Hematopoietic multipotent progenitor cell (in vitro differentiated cells): ENCODE measurements at places on chromosomes 16 and 17. TPM values are rescaled to one million over a fixed set of nuclear protein-coding genes. Genes with fewer than 3 reads are reported as not detected.

Gene C1QTNF1
- 0.54 TPM for total RNA-seq

- no peak for DNase-seq
These were observed 3.7 kb downstream of the NCOR1 start for GRCh38 chr17:16211590-16211989.

GRCh38 chr17:28746611-28747050, 2.8 kb downstream of the TRAF4 start:
- no peak for DNase-seq

GRCh38 chr16:89534252-89534756, 26.1 kb downstream of the SPG7 start:
- peak; percentile 88 for DNase-seq

DNA sequence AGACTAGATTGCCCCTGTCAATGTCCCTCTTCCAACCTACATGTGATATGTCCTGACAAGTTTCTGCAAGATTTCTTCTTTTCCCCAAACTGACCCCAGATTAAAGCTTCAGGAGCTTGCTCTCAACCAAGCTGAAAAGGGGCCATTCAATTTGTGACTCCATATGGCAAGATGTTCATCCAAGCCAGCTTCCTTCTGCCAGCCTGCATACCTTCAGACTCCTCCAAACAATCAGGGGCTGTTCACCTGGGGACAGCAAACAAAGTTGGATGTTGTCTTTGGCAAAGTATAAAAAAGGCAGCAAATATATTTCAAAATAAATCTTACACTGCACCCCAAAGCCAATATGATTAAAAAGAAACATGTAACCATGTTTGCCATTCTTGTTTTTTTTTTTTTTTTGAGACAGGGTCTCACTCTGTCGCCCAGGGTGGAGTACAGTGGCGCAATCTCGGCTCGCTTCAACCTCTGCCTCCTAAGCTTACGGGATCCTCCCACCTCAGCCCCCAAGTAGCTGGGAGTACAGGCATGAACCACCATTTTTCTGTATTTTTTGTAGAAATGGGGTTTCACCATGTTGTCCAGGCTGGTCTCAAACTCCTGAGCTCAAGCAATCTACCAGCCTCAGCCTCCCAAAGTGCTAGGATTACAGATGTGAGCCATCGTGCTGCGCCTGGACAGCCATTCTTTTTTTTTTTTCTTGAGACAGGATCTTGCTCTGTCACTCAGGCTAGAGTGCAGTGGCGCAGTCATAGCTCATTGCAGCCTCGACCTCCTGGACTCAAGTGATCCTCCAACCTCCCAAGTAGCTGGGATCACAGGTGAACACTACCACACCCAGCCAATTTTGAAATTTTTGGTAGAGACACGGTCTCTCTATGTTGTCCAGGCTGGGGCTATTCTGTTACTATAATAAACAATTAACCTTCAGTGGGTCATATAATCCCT, 50.0 kb upstream of the AKAP1 start:
- DNase-seq = no peak

DNA sequence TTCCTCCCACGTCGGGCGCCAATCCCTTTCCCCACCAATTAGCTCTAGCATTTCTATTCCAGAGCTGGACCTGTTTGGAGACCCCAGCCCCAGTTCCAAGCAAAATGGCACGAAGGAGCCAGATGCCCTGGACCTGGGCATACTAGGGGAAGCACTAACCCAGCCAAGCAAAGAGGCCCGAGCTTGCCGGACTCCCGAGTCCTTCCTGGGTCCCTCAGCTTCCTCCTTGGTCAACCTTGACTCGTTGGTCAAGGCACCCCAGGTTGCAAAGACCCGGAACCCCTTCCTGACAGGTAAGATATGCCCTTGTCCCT, 5.6 kb upstream of the SPATA20 start:
- DNase-seq = no peak

DNA sequence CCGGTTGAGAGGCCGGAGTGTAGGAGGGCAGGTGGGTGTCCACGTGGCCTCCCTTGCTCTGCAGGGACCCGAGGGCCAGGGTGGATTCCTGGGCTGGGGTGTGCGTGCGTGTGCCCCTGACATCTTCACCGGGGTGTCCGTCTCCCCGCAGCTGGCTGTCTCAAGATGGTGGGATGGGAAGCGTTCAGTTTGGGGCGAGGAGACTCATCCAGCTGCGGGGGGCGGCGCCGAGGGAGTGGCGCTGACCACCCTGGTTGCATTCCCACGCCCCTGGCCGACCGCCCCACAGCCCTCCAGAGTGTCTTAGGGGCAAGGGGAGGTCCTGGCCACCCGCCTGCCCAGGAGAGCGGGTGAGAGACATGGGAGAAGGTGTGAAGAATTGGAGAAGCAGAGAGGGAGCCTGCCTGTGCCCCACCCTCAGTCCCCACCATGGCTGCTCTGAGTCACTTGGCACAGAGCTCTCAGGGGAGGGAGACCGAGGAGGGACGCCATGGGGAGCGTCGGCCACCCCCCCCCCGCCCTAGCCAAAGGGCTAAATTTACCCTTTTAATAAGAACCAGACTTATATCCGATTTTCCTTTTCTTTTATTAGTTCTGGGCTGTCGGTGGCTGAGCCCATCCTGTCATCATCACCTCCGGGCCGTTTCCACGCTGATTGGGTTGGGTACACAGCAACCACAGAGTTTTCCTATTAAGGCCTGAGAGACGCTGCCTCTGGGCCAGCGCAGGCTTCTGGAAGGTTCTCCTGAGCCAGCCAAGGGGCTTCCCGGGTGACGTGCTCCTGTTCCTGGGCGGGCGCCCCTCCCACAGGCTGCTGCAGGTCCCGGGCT, 22.0 kb downstream of the BAHCC1 start:
- no peak for DNase-seq

Gene SDR42E2
- total RNA-seq = 0.27 TPM

Gene BICDL2
- not detected for total RNA-seq

Gene CES3
- total RNA-seq = 4.6 TPM

DNA sequence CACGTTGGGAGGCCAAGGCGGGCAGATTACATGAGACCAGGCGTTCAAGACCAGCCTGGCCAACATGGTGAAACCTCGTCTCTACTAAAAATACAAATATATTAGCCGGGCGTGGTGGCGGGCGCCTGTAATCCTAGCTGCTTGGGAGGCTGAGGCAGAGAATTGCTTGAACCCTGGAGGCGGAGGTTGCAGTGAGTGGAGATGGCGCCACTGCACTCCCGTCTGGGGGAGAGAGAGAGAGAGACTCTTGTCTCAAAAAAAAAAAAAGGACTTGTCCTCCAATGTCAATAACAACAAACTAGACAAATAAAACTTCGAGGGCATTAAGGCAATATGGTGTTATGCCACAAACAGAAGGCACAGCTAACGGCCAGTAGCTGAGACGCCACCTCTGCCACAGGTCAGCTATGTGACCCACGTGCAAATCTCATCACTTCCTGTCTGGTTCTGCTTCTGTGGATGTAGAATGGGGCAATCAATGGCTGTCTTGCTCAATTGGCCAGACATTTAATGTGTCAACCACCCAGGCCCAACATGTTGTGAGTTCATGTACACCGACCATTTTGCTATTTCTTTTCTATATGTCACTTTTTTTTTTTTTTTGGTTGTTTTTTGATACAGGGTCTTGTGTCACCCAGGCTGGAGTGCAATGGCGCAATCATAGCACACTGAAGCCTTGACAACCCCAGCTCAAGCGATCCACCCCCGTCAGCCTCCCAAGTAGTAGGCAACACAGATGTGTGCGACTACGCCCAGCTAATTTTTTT, 834 bp upstream of the TXNDC11 start:
- DNase-seq = peak; percentile 33

DNA sequence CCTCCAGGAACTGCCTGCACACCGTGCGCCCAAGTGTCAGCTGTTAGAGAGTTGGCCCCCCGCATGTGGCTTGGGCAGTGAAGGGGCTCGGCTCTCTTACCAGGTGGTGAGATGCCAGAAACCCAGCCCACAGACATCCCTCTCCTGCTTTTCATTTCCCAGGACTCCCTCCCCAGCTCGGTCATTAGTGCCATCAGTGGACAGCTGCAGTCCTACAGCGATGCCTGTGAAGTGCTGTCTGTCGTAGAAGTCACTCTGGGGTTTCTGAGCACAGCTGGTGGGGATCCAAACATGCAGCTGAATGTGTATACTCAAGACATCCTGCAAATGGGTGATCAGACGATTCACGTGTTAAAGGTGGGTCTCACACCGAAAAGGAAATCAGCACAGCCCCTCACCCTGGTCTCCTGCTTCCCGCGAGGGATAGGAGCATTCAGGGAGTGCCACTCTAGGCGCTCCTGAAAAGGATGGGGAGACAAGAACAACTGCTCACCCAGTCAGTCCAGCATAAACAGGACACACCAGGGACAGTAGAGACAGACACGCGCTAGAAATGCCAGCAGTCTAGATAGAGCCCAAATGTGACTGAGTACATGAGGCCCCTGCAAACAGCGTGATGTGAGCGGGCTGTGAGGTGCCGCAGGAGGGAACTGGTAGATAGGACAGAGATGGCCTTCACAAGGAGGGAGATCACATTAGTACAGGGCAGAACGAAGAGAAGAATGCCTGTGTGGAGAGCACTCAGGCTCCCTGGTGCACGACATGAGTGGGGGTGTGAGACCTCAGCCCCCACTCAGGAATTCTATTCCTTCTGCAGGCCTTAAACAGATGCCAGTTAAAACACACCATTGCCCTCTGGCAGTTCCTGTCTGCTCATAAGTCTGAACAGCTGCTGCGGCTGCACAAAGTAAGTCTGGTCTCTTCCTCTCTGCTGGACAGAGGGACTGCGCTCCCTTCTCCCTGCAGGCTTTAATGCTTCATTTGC, 25.7 kb upstream of the ENDOV start:
- no peak for DNase-seq

DNA sequence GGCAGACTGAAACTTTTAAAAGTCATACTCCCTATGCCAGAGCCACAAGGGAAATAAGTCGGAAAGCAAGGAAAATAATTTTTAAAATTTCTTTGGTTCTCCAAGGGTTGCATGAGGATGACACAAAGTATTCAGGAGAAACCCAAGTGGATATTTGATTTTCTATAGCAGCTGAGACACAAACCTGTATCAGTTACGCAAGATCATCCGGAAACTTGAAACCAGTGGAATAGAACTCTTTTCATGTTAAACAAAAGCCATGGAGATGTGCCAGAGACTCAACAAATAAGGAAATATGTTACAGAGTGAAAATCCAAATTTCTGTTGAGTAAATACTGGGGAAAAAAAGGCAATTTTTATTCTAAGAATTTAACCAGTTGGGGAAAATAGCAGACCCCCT, 294.7 kb downstream of the KIF2B start:
- DNase-seq = no peak

DNA sequence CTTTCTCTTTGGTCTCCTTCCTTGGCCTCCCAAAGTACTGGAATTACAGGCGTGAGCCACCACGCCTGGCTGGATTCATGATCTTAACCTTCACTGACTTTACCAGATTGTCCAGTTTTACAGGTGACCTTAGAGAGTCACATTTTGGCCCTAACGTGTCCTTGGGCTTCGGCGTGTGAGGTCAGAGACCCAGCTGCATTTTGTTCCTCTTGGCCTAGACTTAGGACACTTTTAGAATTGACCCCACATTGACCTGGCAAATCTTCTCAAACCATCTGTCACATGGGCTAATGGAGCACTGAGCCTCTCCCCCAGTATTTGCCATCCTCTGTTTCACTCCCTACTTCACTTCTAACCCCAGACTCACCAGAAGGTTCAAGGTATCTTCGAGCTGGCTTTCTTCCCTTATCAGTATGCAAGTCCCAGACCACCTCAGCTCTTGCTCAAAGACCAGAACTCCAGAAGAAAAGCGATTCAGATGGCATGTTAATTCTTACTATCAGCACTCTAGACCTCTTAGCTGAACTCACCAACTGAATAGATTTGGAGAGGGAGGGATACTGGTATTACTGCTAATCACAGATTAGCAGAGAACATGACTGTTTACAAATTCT, 1.7 kb upstream of the CYTH1 start:
- DNase-seq = no peak

DNA sequence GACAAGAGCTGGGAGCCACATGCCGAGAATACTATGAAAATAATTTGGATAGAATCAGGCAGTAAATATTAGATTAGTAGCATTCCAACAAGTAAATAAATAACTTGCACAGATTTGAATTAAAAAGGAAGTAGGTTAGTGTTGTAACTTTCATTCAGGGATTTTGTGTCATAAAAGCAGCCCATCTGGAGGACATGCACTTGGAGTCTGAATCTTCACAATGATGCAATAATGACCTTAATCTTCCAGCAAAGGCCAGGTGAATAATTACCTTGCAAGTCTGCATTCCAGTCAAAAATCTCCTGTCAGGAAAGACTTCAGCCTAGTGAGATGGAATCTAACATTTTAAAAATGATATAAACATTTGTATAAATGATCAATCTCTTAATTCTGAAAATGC, 518.1 kb downstream of the KCNJ2 start:
- no peak for DNase-seq

Gene TPPP3
- 5.1 TPM for total RNA-seq

GRCh38 chr17:29948448-29949215, 7.2 kb downstream of the EFCAB5 start:
- peak; percentile 40 for DNase-seq

DNA sequence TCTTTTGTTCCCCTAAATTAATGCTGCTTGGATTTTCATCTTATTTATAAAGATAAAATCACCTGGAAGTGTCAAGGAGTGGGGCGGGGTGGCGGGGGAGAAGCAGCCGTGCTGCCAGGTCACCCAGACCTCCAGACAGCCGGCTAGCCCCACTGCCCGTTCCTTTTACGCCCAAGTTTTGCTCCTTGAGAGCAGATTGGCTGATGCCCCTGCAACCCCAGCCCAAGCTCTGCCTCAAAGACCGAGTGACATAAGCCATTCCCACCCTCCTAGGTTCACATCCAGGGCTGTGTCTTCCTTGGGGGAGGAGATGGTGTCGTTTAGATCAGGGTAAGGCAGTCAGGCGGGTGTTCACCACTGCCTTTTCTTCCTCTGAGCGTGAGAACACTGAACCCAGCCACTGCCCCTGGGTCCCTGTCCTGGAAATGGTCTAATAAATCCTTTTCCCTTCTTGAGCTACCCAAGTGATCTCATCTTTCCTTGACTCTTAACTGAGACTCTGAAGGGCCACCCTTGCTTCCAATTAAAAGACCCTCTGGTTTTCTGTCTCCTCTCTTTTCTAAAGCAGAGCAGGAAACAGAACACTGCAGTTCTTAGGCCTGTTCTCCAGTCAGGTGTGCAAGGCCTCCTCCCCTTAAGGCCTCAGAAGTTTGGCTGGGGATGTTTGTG, 5.7 kb downstream of the PDF start:
- no peak for DNase-seq

DNA sequence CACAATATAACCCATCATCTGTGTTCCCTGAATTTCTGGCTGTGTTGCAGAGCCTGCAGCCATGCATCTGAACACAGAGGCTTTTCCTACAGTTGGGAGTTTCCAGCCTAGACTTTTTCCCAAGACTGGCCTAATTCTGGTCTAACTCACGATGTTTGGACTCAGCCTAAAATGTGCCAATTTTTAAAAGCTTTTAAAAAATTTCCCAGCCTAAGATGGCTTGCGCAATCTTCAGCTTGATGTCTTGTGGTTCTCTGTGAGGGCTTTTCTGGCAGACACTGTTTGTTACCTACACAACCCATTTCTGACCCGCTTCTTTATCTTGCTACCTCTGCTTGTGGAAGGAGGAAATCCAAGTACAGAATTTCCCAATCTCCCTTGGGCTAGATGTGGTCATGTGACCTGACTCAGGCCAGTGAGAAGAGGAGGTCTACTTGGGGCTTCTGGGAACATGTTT, 72.7 kb upstream of the GAS7 start:
- DNase-seq = no peak

GRCh38 chr17:71480099-71480498, 640.7 kb upstream of the SOX9 start:
- no peak for DNase-seq

Gene YBX2
- total RNA-seq = 0.27 TPM
